Ovary (tissue), 10 donors: ENCODE measurements at places on chromosomes 1 and 21.

DNA sequence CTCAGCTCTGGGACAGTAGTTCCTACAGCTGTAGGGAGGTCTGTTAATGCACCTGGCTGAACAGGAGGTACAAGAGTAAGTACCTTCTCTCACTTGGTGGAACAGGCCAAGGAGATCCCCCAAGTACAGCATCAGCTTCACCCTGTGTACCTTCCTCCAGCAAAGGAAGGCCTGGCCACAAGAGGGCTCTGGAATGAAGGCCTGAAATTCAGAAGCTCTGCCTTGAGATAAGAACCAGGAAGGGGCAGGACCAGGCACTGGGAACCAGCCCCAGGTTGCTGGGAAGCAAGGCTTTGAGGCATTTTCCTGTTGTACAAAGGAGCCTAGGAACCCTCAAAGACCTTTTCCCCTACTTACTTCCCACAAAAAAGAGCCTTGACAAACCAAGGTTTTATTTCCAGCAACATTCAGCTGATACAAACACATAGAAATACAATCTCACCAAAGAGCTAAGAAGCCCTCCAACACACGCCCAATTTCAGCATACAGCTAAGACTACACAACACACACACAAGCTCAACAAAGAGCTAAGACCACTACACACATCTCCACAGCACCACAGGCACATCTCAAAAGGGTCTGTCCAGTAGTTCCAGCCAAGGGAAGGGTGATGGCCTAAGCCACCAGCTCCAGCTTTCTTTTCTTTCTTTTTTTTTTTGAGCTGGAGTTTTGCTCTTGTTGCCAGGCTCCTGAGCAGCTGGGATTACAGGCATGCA is 23.5 kb downstream of the F11R start:
- peak; percentile 66 for DNase-seq

- no peak for DNase-seq
These were observed 12.2 kb downstream of the ENO1 start for GRCh38 chr1:8866173-8866791.

DNA sequence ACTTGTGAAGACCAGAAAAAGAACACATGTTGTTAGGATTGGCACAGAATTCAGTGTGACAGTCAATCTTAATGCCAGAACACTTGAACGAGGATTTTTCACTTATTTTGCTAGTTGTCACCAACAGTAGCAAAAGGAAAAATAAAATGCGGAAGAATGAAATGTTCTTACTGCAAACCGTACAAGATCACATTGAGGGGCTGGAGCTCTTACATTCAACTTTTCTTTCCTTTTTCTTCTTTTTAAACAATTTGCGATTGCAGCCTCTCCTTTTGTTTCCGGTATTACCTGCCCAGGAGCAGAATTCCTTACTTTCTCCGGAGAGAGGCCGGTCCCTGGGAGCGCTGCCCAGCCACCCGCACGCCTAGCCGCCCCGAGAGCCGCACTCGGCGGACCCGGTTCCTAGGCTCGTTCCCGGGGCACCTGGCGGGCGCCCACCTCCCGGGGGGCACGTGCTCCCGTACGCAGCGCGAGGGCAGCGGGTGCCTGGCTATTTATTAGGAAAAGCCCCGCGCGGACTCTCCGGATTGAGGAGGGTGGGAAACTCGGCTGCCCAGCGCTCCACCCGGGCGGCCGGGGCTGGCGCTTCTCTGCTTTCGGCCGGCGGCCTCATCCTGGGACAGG is 1.2 kb upstream of the CAMTA1 start:
- no peak for DNase-seq

DNA sequence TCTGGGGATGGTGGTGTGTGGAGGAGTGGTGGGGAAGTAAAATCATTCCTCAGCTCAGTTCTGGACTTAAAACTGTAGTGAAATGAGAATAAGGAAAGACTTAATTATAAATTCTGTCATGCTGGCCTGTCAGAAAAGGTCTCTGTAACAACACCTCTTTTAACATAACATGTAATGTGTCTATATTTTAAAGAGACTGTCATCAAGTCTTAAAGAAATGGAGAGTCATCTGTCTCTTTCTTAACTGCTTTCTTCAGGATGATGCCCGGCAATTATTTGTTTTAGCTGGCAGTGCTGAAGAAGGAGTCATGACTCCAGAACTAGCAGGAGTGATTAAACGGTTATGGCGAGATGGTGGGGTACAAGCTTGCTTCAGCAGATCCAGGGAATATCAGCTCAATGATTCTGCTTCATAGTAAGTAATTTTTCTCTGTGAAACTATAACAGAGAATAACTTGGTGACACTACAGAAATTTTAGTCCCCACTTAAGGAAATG is 30.6 kb downstream of the GNAI3 start:
- DNase-seq: no peak

GRCh38 chr1:153587314-153587713 is 21.7 kb upstream of the S100A2 start:
- no peak for DNase-seq

DNA sequence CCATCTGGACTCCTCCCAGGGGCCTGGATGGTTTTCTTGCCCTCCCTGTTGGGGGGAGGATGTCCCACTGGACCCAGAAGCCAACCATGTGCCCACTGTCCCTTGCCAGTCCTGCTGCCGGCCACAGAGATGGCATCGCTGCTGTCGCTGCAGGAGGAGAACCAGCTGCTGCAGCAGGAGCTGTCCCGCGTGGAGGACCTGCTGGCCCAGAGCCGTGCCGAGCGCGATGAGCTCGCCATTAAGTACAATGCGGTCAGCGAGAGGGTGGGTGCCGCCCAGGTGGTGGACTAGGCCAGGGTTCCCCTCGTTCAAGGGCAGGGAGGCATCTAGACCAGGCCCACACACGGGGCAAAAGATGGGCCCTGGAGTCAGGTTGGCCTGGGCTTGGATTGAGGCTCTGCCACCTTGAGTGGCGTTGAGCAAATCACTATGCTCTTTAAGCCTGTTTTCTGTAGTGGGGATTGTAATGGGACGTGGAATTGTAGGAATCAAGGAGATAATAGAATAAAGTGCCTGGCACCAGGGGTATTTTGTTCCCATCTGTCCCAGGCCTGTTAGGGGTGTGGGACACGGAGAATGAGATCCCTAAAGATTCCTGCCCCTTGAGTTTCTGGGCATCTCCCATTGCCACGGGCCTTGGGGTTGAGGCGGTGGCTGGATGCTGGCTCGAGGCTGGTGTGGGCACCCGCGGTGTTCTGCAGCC is 2.6 kb downstream of the CROCC start:
- DNase-seq: no peak

DNA sequence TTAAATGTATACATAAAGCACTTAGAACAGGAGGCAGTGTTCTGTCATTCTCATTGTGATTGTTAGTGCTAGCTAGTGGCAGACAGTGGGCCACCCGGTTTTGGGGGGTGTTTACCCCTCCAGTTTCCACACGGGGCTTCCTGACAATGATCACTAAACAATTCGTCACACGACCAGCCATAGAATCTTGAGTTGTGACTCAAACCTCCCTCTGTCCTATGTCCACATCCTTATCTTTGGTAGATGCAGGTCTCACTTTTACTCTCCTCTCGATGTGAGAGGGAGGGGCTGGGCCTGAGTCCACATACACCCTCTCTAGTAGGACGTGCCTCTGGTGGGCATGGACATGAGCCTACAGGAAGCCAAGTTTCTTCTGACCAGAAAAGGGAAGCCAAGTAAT is 92.6 kb upstream of the SSX2IP start:
- DNase-seq: no peak

DNA sequence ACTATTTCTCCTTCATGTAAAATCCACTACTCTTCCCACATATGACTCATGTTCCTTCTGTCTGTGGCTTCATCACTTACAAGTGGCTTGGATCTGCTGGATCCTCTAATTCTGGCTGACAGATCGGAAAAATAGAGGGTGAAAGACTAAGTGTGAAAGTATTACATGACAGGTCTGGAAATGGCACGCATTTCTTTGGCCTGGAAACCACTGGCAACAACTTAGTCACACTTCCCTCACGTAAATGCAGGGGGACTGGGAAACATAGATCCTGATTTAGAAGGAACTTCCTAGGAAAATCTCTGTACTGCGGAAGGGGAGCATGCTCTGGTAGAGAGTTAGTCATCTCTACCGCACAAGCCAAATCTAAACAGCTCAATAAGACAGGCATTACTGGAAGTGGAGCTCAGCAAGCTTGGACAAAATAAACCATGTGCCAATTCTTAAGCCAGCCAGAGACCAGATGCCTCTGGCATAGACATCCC is 305.4 kb upstream of the PTBP2 start:
- DNase-seq: no peak

DNA sequence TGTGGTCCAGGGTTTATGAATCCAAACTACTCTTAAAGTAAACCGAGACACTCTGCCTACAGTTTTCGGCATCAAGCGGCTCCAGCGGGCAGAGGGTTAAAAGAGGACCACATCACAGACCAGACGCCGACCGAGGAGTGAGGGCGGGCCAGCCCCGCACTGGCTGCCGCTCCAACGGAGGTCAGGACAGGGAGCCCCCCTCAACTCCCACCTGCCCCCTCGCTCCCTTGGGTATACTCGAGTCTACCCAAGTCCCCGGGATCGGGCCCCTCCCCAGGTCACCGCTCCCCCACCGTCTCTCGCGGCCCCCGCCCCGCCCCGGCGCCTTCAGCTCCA is 312 bp downstream of the ARNT start:
- DNase-seq: no peak

- DNase-seq: no peak
These were observed 207.4 kb upstream of the NRIP1 start for GRCh38 chr21:15272171-15272570.

GRCh38 chr1:77051425-77051824 is 167.8 kb downstream of the PIGK start:
- DNase-seq: no peak

- no peak for DNase-seq
These were observed 26.9 kb downstream of the CD244 start for GRCh38 chr1:160835751-160836150.

DNA sequence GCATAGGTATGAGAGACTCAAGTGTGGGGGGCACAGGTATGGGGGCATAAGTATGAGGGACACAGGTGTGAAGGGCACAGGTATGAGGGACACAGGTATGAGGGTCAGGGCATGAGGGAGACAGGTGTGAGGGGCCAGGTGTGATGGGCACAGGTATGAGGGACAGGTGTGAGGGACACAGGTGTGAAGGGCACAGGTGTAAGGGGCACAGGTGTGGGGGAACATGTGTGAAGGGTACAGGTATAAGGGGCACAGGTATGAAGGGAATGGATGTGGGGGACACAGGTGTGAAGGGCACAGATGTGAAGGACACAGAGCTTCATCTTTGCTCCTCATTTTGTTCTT is 41.2 kb upstream of the CACNA1E start:
- no peak for DNase-seq

- DNase-seq: peak; percentile 80
These were observed 35.5 kb downstream of the CAPN2 start for GRCh38 chr1:223747838-223748335.

DNA sequence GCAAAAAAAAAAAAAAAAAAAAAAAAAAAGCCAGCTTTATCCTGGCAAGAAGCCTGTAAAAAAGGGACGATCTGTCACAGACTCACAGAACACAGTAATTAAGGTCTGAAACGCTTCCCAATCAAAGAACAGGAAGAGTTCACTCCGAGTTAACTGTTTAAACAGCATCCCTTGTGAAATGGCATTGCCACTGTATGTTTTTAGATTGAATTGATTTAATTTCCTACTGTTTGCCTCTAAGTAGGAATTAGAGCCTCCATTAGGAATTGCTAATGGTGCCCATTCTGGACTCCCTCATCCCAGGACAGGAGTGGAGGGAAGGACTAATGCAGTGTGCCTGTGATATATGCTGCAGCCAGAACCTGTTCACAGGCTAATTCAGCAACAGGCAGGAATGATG is 370.8 kb downstream of the RWDD3 start:
- no peak for DNase-seq

DNA sequence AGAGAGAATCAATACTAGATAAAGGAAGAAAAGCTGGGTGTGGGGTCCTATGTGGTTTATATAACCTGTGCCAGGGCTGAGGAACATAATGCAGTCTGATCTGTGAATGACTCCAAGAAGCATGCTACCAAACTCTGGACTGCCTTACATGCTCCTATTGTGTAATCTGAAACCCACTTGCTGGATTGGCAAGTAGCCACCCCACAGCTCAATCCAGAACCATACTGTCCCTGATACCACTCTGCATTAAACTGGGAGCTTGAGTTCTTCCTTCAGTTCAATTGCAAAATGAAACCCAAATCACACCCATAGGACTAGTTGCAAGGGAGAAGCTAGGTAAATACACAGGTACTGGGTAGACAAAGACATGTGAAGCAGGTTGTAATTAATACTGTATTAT is 115.4 kb upstream of the NEGR1 start:
- no peak for DNase-seq

DNA sequence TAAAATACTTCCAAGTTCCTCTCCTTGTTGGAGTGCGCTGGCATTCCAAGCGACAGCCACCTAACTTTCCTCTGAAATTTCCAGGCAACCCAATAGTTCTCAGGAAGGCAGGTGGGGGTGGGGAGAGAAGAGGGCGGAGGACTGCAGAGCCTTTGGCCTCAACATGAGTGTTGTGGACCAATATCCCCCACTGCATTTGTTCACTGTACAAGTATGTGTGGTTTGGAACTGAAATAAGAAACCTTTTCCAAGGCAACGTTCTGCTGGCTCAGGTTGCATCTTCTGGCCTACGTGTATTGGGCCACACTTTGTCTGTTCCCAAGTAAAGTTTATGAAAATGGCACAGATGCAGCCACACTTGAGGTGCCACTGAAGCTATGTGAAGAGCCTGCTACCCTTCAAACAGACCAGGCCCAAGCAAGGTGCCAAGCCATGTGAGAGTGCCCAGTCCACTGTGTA is 153.4 kb downstream of the DHRS3 start:
- peak; percentile 44 for DNase-seq

GRCh38 chr1:152190589-152190988 is 31.6 kb upstream of the RPTN start:
- DNase-seq: no peak

DNA sequence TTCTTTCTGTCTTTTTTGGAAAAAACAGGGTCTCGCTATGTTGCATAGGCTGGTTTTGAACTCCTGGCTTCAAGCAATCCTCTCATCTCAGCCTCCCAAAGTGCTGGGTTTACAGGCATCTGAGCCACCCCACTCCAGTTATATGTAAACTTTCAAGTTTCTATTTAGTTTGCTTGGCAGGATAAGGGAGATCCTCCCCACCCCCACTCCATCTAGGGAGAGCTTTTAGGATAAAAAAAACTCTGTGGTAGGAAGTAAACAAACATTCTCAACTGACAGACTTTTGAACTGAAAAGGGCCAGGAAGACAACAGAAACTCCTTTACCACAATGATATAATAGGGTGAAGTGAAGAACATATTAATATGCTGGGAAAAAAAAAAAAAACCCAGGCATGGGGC is 41.0 kb upstream of the ZNF326 start:
- no peak for DNase-seq

- DNase-seq: no peak
These were observed 126.4 kb downstream of the CLIC6 start for GRCh38 chr21:34795175-34795547.

GRCh38 chr1:204984499-204984898 is 58.5 kb upstream of the CNTN2 start:
- no peak for DNase-seq

DNA sequence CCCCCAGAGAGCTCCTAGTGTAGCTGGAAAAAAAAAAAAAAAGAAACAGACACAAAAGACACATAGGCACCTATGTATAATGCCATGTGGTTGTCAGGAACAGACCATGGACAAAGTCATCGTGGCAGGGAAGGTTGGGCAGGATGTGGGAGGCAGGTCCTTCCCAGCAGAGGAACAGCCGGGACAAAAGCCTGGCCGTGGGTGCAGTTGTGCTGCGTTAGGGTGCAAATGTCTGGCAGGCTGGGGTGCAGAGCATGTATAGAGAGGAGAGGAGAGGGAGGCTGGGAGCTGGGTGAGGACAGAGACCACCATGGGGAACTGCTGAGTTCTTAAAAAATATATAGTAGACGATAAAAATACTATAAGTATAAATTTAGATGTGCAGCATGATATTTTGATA is 125.7 kb upstream of the C1orf174 start:
- no peak for DNase-seq
